SHP77 (cell line): ENCODE measurements at places on chromosomes 7 and 10.

- no peak for DNase-seq
These were observed 124.9 kb downstream of the PRKAG2 start for GRCh38 chr7:151752037-151752436.

DNA sequence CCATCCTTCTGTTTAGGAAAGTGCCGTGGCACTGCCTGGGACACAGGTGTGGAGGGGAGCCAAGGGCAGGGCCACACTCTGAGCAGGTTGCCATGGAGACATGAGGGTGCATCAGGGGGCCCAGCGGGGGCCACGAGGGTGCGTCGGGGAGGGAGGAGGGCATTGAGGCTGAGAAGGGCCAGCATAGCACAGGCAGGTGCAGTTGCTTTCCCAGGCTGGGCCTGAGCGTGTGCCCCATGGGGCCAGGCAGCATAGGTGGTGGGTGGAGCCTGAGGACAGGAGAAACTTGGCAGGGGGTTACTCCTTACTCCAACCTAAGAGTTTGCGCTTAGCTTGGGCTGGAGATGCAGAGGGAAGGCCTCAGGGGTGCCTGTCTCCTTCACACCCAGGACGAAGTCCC, 15.2 kb downstream of the YKT6 start:
- DNase-seq: no peak

DNA sequence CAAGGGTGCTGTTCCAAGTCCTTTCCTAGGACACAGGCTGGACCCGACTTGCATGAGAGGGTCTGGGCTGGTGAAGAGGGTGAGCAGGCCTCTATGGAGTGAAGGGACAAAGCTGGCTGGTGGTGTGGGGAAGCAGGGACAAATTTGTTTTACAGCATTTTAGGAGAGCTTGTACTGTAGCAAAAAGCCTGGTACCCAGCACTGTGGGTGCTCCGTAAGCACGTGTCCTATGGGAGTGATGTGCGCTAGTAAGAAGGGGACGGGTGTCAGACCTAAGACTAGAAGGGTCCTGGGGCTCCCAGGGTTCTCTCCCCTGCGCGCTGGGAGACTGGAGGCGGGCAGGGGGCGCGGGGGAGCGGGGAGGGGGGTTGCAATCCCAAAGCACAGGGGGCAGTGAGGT, 391 bp downstream of the NOBOX start:
- DNase-seq: no peak

DNA sequence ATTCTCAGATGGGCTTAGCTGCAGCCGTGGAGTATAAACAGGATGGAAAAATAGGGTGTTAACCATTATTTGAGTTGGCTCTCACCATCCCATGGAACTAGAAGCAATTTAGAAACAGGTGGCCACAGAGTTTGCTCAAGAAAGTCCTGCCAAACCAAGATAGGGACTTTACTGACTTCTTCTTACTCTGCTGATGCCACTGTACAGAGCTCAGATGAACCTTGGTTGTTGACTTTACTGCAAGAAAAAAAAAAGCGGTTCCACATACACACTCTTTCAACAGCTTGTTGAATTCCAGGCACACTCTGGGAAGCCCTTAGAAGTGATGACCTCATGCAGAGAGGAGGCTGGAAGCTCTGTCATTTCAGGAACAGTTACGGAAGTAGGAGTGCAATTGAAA, 753.4 kb downstream of the NRG3 start:
- DNase-seq: no peak

GRCh38 chr7:152894295-152895170, 135.0 kb downstream of the ACTR3B start:
- DNase-seq: no peak

DNA sequence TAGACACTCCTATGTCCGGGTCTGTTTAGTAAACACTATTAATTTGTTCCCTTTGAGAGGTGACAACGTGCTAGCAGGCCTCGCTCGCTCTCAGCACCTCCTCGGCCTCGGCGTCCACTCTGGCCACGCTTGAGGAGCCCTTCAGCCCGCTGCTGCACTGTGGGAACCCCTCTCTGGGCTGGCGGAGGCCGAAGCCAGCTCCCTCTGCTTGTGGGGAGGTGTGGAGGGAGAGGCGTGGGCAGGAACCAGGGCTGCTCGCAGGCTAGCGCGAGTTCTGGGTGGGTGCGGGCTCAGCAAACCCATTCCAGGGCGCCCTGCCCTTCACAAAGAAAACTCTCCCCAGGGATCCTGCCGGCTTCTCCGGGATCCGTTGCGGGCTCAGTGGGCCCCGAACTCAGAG, 144.4 kb upstream of the CDCA7L start:
- DNase-seq: no peak

DNA sequence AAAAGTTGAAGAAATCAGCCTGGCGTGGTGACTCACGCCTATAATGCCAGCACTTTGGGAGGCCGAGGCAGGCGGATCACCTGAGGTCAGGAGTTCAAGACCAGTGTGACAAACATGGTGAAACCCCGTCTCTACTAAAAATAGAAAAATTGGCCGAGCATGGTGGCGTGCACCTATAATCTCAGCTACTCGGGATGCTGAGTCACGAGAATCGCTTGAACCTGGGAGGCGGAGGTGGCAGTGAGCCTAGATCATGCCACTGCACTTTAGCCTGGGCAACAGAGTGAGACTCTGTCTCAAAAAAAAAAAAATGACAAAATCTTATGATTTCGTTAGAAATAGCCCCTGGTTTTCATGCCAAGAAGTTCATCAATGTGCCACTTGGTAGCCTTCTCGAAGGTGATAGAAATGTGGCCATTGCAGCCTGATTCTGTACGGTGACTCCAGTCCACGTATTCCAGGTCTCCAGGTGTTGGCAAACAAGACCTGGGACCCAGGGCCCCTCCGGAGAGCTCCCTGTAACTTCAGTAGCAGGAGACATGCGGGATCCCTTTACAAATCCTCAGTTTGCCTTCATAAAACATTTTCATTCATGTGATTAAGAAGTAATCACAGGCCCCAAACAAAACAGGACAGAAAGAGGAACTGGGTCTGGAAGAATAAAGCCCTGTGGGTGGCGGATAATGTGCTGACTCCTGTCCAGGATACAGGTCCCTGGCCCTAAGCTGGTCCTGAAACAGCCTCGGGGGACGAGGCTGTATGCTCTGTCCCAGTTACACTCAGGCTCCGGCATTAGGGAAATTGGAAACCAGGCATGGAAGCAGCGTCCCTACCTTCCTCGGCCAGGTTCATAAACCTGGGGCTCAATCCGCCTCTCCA, 207.3 kb upstream of the SH2B2 start:
- DNase-seq: no peak

DNA sequence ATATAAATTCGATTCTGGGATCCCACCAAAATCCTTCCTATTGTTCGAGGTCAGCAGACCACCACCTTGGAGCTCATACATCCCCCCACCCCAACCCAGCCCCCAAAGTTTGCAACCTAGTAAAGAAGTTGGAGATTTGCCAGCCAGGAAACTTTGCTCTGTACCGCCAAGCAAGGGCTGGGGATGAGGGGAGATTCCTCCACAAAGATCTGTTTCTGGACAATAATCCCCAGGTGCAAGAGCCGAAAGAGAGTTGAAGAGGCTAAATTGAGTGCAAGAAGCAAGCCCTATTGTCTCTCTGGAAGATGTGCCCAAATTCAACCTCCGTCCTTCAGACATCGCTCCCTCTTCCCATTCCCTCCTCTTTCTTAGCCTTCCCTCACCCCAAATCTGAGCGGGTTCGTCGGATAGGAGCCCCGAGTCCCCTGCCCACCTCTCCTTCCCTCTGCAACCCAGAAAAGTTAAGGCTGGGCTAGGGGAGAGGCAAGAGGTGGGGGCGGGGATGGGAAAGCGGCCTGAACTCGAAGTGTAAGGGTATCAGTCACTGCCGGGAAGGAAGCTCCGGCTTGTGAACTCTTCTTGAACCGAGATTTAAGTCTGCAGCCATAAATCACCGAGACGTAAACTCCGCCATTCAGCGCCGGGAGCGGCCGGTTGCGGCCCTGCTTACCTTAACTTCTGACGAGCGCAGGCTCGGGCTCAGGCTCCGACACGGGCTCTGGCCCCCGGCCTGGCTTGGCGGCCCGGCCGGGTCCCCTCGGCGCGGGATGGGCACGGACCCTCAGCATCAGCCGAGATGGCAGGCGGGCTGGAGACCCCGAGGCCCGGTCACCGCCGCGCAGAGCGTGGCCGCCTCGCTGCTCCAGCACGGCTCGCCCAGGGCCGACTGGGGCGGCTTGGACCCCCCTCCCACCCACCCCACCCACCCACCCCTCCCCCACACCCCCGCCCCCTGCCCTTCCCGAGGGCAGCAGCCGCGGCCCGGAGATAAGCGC, 10.8 kb upstream of the HOXA2 start:
- no peak for DNase-seq

DNA sequence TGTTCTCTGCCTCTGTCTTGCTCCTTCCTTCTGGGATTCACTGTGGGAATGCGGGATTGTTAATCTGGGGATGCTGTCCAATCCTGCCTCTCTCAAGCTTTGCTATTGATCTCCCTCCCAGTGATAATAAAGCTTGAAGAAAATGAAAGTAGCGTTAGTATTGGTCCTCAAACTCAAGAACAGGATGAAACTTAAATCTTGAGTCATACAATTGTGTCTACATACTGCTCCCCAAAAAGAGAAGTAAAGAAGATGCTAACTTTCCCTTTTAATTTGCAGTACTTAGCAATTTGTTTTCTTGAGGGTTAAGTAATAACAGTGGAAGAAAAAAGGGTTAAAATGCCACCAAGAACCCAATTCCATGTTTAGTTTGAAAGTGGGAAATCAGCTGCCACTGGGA, 13.6 kb downstream of the CFTR start:
- DNase-seq: no peak

- no peak for DNase-seq
These were observed 6.7 kb downstream of the FAM180A start for GRCh38 chr7:135741905-135742304.

DNA sequence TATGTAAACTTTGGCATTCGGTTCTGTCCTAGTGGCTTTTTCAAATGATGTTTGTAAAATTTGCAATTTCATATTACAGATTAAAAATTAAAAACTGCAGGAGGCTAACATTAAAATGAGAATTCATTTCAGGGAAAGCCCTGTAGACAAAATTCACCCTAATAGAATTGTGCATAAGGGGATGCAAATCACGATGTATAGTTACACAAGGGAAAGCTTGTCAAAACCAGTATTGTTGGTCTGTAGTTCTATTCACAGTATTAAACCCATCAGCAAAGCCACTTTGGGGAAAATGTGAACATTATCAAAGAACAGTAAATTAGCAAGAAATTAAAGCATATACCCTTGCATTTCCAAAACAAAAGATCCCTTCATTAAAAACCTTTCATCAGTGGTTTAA, 39.9 kb upstream of the MKI67 start:
- no peak for DNase-seq

- no peak for DNase-seq
These were observed 40.8 kb downstream of the PRPS1L1 start for GRCh38 chr7:17986851-17987250.

GRCh38 chr10:98453729-98454128, 7.0 kb upstream of the HPS1 start:
- no peak for DNase-seq

- no peak for DNase-seq
These were observed 174.8 kb upstream of the AGR3 start for GRCh38 chr7:17056491-17057142.

DNA sequence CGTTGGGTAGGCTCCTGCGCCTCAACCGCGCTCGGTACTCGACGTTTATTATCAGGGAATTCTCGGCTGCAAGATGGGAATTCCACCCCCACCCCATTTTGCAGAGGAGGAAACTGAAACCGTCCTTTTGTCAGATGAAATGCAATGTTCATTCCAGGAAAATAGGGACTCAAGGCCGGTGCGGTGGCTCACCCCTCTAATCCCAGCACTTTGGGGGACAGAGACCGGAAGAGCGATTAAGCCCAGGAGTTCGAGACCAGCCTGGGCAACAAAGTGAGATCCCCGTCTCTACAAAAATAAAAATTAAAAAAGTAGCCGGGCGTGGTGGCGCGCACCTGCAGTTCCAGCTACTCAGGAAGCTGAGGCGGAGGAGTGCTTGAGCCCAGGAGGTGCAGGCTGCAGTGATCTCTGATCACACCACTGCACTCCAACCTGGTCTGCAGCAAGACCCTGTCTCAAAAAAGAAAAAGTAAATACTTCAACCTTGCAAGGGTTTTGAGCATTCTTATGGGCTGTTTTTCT, 720 bp upstream of the RFC2 start:
- no peak for DNase-seq

DNA sequence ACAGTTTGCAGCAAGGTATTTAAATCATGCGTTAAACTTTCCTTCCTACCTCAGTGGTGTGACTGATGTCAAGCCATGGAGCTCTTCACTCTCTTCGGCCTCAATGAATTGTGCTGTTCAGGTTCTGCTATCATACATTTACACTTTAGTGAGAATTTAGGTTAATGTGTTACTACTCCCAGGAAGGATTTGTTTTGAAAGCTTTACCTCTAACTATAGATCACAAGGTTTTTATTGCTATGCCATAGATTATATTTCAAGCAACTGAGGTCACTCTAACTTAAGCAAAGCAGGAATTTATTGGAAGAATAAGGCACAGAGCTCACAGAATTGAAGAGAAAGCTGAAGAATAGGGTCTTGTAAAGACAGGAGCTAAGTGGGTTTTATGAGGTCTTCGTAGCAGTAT, 11.0 kb upstream of the ADD3 start:
- no peak for DNase-seq

DNA sequence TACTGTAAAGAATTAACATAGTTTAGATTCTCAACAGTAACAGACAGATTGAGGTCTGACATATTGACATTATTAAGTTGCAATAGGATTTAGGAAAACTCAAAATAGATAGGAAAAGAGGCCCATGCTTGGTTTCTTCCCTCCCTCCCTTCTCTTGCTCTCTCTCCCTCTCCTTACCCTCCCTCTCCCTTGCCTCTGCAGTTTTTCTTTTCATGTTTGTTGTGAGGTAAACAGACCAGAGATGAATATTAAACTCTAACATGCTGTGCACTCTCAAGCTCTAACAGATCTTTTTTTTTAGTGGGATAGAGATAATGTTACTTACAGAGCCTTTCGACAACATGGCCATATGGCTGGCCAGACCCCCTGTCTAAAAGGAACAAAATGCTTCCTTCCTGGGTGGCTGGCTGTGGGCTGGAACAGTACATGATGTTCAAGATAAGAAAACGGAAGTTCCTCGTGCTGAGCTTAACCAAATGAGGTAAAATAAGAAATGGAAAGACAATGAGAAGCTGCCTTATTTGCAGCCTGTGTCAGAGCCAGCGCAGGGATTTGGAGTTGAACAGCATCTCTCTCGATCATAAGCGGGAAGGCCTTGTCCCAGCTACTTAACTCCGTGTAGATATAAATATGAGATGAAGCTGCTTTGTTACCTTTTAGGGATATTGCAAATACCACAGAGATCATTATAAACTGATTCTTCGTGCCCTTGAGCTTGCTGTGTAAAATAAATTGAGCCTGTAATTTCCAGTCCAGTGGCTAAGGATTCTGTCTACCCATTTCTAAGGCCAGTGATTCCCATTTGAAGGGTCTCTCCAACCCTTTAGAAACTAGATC, 391.9 kb upstream of the NPVF start:
- DNase-seq: no peak

- no peak for DNase-seq
These were observed 9.0 kb downstream of the SLC16A12 start for GRCh38 chr10:89526358-89526757.

GRCh38 chr10:24652381-24652957, 71.2 kb downstream of the ARHGAP21 start:
- DNase-seq: no peak
